ENCODE measurements at places on chromosomes 3 and 15. TPM values are rescaled to one million over a fixed set of nuclear protein-coding genes. Genes with fewer than 3 reads are reported as not detected.

Gene KBTBD13
- not detected for total RNA-seq

Gene CYP8B1
- not detected for total RNA-seq

Gene WDR49
- not detected for total RNA-seq

Gene TRPM1
- not detected for total RNA-seq

Gene TEX55
- total RNA-seq: not detected

Gene MESP2
- total RNA-seq: 0.42 TPM

Gene BCL2A1
- total RNA-seq: 12.6 TPM

Gene ARNT2
- total RNA-seq: 17.3 TPM

Gene C3orf22
- not detected for total RNA-seq

Gene SNUPN
- 30.5 TPM for total RNA-seq

Gene TMCO5A
- total RNA-seq: not detected

Gene LRRN1
- not detected for total RNA-seq

Gene UBAP1L
- 0.60 TPM for total RNA-seq

Gene SPATA12
- total RNA-seq: 0.62 TPM

Gene GP9
- not detected for total RNA-seq

Gene C2CD4A
- total RNA-seq: 0.17 TPM

Gene GRM2
- 0.13 TPM for total RNA-seq

Gene SLC15A2
- 0.10 TPM for total RNA-seq

Gene CHRFAM7A
- 4.6 TPM for total RNA-seq

Gene CCDC33
- total RNA-seq: 6.7 TPM

Gene OXSR1
- total RNA-seq: 35.7 TPM

Gene IRAK2
- total RNA-seq: 17.6 TPM

All from A549 treated with Mapracorat at 1 μM for 4 hours (cell line).